ENCODE measurements at places on chromosomes 1 and 21.

DNA sequence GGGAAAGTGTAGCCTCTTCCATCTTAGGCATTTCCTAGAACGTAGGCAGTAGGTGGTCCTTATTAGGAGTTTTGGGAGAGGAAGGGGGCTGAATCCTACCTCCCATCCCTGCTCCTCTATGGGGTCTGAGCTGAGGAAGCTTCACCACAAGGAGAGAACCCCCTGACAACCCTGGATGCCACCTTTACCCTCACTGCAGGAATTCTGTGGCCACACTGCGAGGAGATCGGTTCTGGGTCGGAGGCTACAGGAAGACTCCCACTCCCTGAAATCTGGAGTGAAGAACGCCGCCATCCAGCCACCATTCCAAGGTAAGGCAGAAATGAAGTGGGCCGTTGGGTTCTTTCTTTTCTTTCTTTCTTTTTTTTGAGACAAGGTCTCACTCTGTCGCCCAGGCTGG lies 1.5 kb downstream of the MX1 start:
- DNase-seq: no peak

DNA sequence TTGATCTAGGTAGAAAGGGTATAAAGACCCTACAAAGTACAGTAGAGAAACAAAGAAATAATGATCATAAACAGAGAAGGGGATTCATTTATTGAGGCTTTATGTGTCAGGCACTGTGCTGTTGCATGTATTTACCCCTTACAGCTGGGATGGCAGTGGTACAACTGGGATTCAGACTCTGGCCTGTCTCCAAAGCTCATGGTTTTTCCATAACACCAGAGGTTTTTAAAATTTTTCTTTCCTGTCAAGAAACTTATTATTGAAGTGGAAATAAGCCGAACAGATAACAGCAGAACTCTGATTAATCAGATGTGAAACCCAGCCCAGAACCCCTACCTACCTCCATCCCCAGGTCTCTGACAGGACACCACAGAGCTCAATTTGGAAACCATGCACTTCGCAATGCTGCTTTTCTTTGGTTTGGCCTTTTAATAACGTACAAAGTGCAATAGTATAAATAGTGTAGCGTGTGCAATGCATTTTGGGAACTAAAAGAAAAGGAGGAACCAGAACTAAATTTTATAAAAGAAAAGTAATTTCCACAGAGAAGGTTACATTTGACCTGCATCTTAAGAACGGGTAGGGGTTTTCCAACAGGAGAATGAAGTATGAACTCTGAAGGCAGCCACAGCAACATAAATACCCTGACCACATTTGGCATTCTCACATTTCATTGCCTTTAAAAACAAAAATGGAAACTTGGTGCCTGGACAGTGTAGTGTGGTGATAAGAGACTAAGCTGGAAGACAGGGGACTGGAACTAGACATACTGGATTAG lies 92.0 kb upstream of the S1PR1 start:
- no peak for DNase-seq

DNA sequence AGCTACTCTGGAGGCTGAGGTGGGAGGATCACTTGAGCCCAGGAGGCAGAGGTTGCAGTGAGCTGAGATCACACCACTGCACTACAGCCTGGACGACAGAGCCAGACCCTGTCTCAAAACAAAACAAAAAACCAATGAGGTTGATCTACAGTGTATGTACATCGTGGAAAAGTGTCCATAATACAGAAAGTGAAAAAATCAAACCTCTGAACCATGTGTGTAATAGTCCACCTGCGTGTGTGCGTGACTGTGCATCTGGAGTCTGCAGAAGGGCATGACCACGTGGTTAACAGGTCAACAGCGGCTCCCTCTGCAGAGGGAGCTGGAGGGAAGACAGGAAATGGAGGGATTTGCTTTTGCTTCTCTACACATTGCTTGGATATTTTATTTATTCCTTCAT lies 32.4 kb upstream of the ENO1 start:
- DNase-seq: no peak

GRCh38 chr1:247849616-247850015 lies 7.4 kb upstream of the TRIM58 start:
- no peak for DNase-seq

DNA sequence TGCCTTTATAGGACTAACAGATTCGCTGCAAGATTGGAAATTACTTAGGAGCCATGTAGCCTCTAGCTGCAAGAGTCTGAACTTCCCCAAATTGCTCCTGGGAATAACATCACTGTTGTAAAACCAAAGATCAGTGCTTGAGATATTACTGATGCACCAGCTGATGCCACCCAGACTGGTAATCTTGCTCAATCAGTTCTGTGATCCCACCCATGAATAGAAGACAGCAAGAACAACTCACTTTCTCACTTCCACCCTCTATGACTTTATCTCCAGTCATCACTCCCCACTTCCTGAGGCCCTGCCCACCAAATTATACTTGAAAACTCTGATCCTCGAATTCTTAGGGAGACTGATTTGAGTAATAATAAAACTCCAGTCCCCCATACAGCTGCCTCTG lies 1011.1 kb downstream of the PLA2G4A start:
- no peak for DNase-seq

DNA sequence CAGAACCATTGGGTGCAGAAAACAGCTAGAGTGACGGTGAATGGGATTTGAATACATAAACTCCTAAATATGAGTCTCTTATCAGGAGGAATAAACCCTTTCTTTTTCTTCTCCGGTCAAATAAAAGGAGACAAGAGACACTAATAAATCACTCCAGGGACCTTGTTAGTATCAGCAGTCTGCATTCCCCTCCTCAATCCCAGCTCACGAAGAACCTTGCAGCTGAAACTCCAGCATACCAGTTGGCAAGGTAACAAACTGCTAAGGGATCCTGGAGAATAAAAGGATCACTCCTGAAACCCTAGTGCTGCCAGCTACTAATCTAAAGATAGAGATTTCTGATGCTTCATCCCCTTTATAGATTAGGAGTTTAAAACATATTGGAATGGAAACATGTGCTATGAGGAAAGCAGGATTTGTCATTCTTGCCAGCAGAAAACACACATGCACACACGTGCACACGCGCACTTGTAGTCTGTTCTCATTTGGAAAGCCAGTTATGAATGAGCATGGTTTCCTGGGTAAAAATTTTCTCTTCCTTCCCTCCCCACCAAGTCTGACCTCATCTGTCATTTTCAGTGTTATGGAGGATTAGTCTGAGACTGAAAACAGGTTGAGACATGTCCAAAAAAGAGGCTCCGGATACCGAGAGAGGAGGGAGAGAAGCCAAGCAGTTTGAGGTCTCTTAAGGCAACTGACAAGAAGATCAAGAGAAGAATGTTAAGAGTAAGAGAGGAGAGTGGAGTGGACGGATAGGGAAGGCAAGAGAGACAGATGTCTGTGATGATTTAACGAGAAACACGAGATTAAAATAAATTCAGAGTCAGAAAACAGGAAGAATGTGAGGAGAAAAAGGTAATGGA lies 10.9 kb downstream of the IER5 start:
- peak; percentile 22 for DNase-seq

DNA sequence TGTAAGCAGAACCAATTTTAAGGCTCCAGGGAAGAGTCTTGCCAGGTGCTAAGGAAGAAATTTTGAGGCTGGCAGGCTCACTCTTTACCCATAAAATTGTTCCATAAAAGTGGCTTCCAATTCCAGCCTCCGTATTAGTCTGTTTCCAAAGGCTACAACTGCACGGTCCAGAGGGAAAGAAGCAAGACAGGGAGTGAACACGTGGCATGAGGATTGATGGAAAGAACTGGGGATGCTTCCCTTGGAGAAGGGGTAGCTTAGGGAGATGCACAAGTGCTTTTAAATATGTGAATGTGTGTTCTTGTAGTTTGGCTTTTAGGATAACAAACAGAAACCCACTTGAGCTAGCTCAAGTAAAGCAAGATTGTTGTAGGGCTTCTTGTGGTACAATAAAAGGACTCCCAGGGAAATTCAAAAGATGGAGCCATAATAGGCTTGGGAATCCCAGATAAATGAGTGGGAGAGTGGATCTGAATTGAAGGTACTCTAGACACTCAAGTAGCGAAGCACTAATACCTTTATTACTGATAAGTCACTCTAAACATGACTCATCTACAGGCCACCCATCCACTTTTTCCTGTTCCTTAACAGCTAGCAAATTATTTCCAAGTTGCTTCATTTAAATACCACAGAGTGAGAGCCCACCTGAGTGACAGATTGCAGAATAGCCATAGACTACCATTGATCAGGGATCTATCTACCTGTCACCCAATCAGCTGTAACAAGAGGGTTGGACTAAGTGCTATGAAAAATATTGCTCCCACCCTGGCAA lies 34.8 kb upstream of the NPL start:
- no peak for DNase-seq

DNA sequence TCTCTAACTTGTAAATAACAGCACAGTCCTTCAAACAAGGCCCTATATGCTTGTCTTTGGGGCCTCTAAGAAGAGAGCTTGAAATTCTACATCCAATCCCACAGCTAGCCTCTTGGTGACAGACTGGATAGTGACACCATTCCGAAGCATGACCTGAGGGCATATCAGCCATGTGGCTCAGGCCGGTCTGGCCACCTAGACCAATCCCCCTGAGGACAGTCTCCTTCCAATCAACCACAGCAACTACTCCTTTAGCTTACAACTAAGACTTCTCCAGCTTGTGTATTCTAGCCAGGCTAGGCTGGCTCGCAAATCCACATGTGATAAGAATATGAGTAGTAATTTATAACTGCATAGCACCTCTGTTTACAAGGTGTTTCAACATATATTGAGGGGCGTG lies 14.0 kb downstream of the BCAR3 start:
- DNase-seq: no peak

DNA sequence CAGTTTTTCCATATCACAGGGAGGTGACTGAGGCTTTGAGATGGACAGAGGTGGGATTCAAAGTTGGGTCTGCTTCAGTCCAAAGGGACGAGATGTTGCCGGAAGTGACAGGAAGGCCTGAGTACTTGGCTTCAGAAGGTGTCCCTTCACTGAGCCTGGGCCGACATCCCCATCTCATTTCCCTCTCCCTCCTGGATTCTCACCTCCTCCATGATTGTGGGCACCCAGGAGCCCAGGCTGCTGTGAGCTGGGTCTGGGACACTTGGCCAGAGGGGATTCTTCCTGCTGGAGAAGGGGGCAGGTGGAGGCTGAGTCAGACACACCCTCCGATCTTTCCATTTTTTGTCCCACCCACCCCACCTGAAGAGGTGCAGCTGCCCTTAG lies 2.8 kb upstream of the MRPS15 start:
- DNase-seq: no peak

- peak; percentile 82 for DNase-seq
Measured at GRCh38 chr1:21963477-21964217, 13.2 kb upstream of the CELA3B start.

GRCh38 chr1:19074902-19075721 lies 118.6 kb upstream of the IFFO2 start:
- no peak for DNase-seq

- no peak for DNase-seq
Measured at GRCh38 chr1:187411118-187411517, 582.4 kb downstream of the PLA2G4A start.

DNA sequence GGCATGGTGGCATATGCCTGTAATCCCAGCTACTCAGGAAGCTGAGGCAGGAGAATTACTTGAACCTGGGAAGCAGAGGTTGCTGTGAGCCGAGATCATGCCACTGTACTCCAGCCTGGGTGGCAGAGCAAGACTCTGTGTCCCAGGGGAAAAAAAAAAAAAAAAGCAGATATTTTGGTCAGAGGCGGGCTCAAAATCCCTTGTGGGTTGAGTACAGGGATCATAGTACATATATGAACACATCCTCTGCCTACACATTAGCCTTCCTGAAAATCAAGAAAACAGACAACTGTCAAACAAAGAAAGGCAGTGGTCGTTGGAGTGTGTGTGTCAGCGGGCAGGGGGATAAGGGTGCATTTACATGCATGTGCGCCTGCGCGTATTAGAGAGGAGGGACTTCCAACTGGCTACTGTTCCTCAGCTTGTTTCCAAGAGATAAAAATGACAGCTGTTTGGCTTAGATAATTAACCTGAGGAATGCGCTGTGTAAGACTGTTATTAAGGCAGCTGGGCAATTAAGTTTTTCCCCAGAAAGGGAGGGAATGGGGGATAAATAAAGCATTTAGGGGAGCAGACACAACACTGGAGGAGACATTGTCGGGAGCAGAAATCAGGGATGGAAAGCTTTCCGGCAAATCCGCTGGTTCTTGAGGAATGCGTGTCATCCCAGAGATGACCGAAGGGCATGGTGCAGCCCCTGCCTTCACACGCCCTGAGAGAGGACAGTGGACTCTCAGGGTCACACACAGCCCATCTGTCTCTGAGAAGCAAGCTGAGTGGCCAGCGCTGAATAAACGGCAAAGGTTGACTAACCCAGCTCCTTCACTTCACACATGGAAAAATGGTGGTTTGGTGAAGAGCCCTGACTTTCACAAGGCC lies 6.4 kb downstream of the LAMB3 start:
- no peak for DNase-seq

GRCh38 chr1:118989878-118990378 lies 1.8 kb upstream of the TBX15 start:
- no peak for DNase-seq

DNA sequence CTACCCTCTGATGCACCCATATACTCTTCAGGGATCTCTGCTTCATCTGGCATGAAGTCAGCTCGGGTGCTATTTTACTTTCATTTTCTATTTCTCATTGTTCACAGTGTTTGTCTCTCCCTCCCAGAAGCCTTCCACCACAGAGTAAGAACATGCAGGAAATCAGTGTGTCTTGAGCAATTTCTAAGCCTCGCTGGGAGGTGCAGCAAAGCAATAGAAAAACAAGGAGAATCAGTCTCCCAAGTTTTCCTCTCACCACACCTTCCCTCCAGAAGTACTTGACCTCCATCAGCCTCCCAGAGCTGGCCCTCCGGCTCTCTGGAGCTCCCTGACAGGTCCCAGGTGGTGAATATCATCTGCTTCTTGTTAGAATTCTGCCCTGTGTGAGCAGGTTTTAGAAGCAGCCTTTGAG lies 594.7 kb upstream of the CAMK1G start:
- peak; percentile 22 for DNase-seq

DNA sequence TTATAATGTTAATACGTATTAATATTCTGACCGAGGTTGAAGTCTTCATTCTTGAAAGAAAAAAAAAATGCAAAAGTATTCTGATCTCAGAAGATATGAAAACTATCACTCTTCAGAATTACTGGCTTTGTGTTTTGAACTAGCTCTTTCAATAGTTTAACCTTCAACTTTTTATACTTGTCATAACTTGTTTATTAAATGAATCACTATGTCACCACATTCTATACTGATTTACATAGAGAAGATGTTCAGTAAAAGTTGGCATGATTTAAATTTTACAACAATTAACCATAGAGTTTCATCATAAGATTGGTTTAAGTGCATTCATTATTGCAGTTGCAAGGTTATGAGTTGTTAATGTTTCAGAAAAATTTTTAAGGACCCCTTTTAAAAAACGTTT lies 57.3 kb downstream of the HS2ST1 start:
- DNase-seq: no peak

Data from CD4-positive, alpha-beta T cell treated with Interleukin-15 for 4 hours (primary cell).